ENCODE measurements at places on chromosomes 3 and 15. TPM values are rescaled to one million over a fixed set of nuclear protein-coding genes. Genes with fewer than 3 reads are reported as not detected.

The NR2E3 gene
- total RNA-seq, result not detected

The MRPL46 gene
- total RNA-seq, result 44.2 TPM

DNA sequence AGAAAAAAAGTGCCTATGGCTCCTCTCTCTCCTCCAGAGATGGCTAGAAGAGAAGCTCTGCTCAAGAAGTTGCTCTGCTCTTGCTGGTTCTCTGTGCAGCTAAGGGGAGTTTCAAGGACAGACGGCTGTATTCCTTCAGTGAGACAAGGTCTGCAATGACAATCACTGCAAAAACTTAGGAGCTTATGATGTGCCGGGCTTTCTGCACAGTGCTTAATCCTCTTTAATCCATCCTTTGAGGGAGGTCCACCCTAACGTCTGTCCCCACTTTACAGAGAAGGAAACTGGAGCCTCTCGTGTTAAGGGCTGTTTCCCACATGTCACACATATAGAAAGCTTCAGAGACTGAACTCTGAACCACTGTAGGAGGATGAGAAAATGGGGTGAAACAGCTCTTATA, 260.6 kb downstream of the MEX3B start:
- H3K4me1 ChIP-seq, result no peaks in the 10 kb centered on the region
- DNase-seq, result no peak
- no peak overlapping the region for H3K27ac ChIP-seq
- H3K36me3 ChIP-seq, result no peaks in the 10 kb centered on the region
- no peak overlapping the region for H3K4me3 ChIP-seq
- peaks cover 3% of the 10 kb centered on the region for H3K27me3 ChIP-seq

The CCK gene
- 18.4 TPM for total RNA-seq

The ST3GAL6 gene
- 8.2 TPM for total RNA-seq

The HTR3E gene
- total RNA-seq, result not detected

The AADACL2 gene
- total RNA-seq, result not detected

The SLC15A2 gene
- 33.3 TPM for total RNA-seq

The CKMT1A gene
- total RNA-seq, result 0.41 TPM

The TRH gene
- not detected for total RNA-seq

The CDCP1 gene
- 0.13 TPM for total RNA-seq

The NDUFAF3 gene
- total RNA-seq, result 36.6 TPM

- H3K4me3 ChIP-seq, result no peak overlapping the region
- peak; percentile 60 for DNase-seq
- peaks cover 51% of the 10 kb centered on the region for H3K4me1 ChIP-seq
- H3K36me3 ChIP-seq, result no peaks in the 10 kb centered on the region
- peak overlapping the region; percentile 76 for H3K27ac ChIP-seq
These were observed 26.3 kb downstream of the LINGO1 start for GRCh38 chr15:77606142-77607034.

DNA sequence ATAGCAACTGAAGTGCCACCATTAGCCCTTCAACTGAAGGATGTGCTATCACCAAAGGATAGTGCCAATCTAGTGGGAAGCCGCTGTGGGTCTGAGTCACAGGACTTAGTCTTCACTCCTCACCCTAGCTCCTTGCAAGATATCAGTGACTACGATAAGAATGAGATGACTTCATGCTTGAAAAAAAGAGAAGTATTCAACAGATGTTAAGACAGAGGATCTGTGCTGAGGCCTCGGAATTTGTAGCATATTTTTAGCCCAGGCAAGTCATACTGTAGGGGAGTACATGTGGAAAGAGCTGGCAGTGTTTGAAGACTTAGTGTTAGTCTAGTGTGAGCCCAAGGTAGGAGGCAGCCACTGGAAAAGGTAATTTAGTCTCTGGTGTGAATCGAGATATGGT, 270.7 kb upstream of the LRTM1 start:
- H3K27me3 ChIP-seq, result no peaks in the 10 kb centered on the region
- no peaks in the 10 kb centered on the region for H3K36me3 ChIP-seq
- H3K4me1 ChIP-seq, result no peaks in the 10 kb centered on the region
- no peak overlapping the region for H3K4me3 ChIP-seq
- DNase-seq, result no peak

The P2RY14 gene
- not detected for total RNA-seq

The TMCO5A gene
- not detected for total RNA-seq

The ASB14 gene
- not detected for total RNA-seq

- H3K27me3 ChIP-seq, result no peaks in the 10 kb centered on the region
- no peak for DNase-seq
- H3K27ac ChIP-seq, result peak overlapping the region; percentile 10
- no peaks in the 10 kb centered on the region for H3K4me1 ChIP-seq
- H3K36me3 ChIP-seq, result peaks cover 24% of the 10 kb centered on the region
These were observed 6.4 kb downstream of the DNAJC19 start for GRCh38 chr3:180983136-180983535.

- H3K4me1 ChIP-seq, result no peaks in the 10 kb centered on the region
- DNase-seq, result no peak
- H3K4me3 ChIP-seq, result no peak overlapping the region
These were observed 44.3 kb downstream of the CLDN11 start for GRCh38 chr3:170463011-170463410.

GRCh38 chr3:159080256-159080655, 278.4 kb downstream of the MFSD1 start:
- no peak overlapping the region for H3K27ac ChIP-seq
- no peaks in the 10 kb centered on the region for H3K27me3 ChIP-seq
- H3K4me1 ChIP-seq, result no peaks in the 10 kb centered on the region

The KY gene
- not detected for total RNA-seq

The CEP19 gene
- 6.0 TPM for total RNA-seq

The GABRG3 gene
- total RNA-seq, result not detected

- no peak for DNase-seq
- no peak overlapping the region for H3K27ac ChIP-seq
- peaks cover 18% of the 10 kb centered on the region for H3K27me3 ChIP-seq
- H3K4me3 ChIP-seq, result no peak overlapping the region
- no peaks in the 10 kb centered on the region for H3K4me1 ChIP-seq
These were observed 46.1 kb upstream of the RASGRP1 start for GRCh38 chr15:38610748-38611147.

- no peak overlapping the region for H3K4me3 ChIP-seq
- peaks cover 14% of the 10 kb centered on the region for H3K4me1 ChIP-seq
- no peaks in the 10 kb centered on the region for H3K36me3 ChIP-seq
These were observed 2.2 kb upstream of the RASL12 start for GRCh38 chr15:65069779-65070546.

- no peak for DNase-seq
- H3K4me1 ChIP-seq, result no peaks in the 10 kb centered on the region
- no peaks in the 10 kb centered on the region for H3K36me3 ChIP-seq
- H3K27ac ChIP-seq, result no peak overlapping the region
- H3K4me3 ChIP-seq, result no peak overlapping the region
- H3K27me3 ChIP-seq, result no peaks in the 10 kb centered on the region
These were observed 524.3 kb downstream of the GBE1 start for GRCh38 chr3:81237181-81237580.

- H3K4me1 ChIP-seq, result no peaks in the 10 kb centered on the region
- no peaks in the 10 kb centered on the region for H3K27me3 ChIP-seq
- no peak overlapping the region for H3K4me3 ChIP-seq
These were observed 460.8 kb downstream of the ROBO2 start for GRCh38 chr3:77500721-77501120.

GRCh38 chr3:13004376-13004775, 68.9 kb downstream of the IQSEC1 start:
- DNase-seq, result no peak
- no peaks in the 10 kb centered on the region for H3K27me3 ChIP-seq
- H3K36me3 ChIP-seq, result no peaks in the 10 kb centered on the region
- no peak overlapping the region for H3K27ac ChIP-seq
- no peak overlapping the region for H3K4me3 ChIP-seq

DNA sequence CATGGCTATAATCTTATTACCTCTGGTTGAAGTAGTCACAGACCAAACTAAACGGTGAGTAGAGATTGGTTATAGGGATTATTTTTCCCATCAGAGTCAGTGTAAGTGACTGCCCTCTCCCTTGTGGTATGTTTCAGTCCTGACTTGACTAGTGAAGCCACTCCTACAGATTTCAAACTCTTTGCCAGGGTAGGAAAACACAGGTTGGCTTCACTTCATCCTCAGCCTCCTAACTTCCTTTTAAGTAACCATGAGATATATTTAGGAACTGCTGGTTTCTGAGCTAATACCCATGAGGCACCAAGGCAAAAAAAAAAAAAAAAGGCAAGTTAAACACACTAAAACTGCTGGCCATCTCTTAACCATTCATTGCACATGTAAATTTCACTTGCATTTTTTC, 349.2 kb upstream of the MCTP2 start:
- no peak overlapping the region for H3K4me3 ChIP-seq
- no peaks in the 10 kb centered on the region for H3K36me3 ChIP-seq
- no peak overlapping the region for H3K27ac ChIP-seq
- peaks cover 7% of the 10 kb centered on the region for H3K4me1 ChIP-seq

DNA sequence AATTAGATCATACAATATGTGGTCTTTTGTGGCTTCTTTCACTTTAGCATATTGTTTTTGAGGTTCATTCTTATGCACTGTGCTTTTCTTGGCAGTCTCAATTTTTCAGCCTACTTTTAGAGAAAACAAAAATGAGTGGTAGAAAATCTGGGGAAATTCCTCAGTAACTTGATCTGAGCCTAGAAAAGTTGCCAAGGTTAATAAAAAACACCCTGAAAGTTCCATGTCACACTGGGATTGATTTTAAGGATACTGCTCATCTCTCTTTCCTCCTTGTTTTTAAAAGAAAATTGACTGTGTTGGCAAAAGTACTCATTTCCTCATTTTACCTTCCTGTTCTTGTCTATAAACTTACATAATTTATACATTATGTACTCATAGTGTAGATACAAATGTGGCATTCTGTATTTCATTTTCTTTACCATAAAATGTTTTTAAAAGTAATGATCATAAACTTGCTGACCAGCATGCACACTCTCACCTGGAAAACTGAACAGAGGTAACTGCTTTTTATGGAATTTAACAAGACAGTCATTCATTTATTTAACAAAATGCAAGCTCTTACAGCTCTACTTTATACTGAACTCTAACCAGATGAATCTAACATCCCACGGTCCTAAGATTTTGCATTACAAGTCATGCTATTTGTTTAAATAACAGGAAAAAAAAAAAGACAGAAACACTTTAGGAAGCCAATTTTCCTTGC, 28.6 kb upstream of the SH3BP5 start:
- no peak for DNase-seq
- H3K4me1 ChIP-seq, result peaks cover 14% of the 10 kb centered on the region
- H3K4me3 ChIP-seq, result no peak overlapping the region
- H3K27me3 ChIP-seq, result no peaks in the 10 kb centered on the region

The TF gene
- 0.11 TPM for total RNA-seq

The P3H2 gene
- total RNA-seq, result 19.6 TPM

The PAQR5 gene
- 16.0 TPM for total RNA-seq

DNA sequence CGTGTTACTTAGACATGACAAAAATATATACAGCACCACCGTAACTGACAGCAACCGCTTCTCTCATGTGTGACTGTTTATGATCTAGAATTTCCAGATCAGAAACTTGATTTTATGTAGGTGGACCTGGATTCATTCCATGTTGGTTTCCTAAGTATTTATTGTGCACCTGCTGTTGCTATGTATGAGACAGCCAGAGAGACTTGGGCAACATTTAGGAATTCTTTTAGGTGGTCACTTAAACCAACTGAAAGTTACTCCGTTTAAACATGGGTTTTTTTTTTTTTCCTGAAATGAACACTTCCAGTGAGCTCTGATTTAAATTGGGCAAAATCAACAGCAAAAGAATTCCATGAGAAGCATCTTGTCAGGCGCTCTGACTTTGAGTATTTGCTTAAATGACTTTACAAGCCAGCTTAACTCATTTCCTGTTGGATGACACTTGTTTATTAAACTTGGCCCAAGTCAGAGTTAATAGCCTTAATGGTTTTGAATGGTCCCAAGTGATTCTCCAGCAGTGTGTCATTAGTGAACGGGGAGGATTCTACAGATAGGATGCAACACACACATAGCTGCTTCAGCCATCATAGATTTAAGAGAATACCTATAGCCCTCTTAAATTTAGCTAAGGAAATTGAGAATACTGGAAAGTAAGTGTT, 31.8 kb downstream of the MITF start:
- no peaks in the 10 kb centered on the region for H3K4me1 ChIP-seq
- H3K36me3 ChIP-seq, result no peaks in the 10 kb centered on the region
- DNase-seq, result peak; percentile 25
- H3K4me3 ChIP-seq, result no peak overlapping the region
- H3K27me3 ChIP-seq, result no peaks in the 10 kb centered on the region

Measured in A673 (cell line).